ENCODE measurements at places on chromosomes 11 and 22.

DNA sequence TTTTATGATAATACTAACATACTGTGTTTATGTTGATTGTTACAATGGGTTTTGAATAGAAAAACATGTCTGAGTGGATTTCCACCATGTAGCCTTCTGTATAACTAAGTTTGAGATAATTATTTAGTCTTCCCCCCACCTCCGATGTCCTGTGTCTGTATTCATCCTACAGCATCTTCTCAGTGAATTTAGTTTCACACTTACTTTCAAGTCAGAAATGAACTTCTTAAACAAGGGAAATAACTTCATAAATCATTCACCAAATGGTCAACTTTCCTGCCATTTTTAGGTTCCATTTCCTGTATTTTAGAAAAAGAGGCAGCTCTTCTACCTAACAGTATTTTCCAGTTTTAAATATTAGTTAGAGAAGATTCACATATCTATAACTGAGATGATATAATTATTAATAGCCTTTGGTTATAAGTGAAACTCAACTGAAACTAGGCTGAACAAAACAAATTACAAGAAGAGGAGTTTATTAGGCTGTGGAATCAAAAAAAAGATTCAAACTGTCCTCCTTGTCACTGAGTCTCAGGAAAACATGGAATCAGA is 3.5 kb downstream of the OR51B5 start:
- no peak for DNase-seq

- peak; percentile 8 for DNase-seq
Measured at GRCh38 chr11:74321487-74322188, 10.2 kb upstream of the P4HA3 start.

- no peak for DNase-seq
Measured at GRCh38 chr11:17634776-17635550, 84.4 kb upstream of the MYOD1 start.

GRCh38 chr11:119376197-119376847 is 5.2 kb downstream of the USP2 start:
- peak; percentile 90 for DNase-seq

DNA sequence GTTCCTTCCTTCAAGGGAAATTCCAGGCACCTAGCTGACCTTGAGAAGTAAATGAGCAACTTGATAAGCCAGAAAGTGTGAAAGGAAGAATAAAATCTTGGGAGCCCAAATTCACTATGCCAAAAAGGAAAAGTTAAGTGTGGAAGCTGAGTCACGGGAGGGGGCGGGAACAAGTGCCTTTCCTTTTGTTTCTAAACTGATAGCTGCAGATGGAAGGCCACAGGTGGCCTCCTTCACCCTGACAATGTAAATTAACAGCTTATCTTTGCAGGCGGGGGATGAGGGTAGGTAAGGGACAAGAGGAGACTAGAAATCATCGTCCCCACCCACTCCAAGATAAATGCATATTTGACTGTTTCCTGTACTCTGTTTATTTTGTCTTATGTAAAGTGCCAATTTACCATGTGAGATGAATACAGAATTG is 36.4 kb upstream of the TREH start:
- DNase-seq = no peak

- DNase-seq = no peak
Measured at GRCh38 chr11:126113515-126113957, 50.9 kb upstream of the CDON start.

GRCh38 chr22:24402460-24403192 is 24.8 kb upstream of the ADORA2A start:
- DNase-seq = peak; percentile 37

GRCh38 chr11:16382638-16383380 is 26.5 kb upstream of the SOX6 start:
- DNase-seq = no peak

GRCh38 chr11:123484448-123484847 is 54.4 kb downstream of the GRAMD1B start:
- no peak for DNase-seq

GRCh38 chr11:18071098-18071705 is 25.1 kb upstream of the TPH1 start:
- DNase-seq = no peak

GRCh38 chr22:46846150-46846831 is 83.8 kb downstream of the TBC1D22A start:
- no peak for DNase-seq

DNA sequence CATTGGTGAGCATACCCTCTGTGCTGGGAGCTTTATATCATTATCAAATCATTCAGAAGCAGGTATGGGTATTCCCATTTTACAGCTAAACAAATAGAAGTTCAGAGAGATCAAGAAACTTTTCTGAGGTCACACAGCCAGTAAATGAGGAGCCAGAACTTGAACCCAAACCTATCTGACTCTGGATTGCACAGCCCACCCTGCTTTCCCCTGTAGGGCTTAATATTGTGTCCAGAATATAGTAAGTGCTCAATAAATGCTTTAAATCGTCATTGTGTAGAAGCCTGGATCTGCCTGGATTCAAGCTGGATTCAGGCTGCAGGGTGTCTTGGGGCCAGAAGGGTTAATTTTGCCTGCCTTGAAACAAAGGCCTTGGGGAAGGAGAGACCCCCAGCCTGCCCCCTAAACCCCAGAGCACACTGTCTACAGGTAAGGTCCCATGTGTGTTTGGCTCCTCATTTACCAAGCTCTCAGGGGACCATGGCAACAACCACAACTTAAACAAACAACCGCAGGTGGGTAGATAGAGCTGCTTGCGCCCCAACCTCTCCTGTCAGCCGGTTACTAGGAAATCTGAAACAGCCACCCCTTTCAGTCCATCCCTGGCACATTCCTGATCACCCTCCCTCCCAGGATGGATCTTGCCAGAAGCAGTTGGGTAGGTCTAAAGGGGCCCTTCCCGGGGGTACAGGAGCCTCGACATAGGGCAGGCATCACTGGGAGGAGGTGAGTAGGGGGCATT is 3.0 kb upstream of the SEC14L3 start:
- no peak for DNase-seq

- no peak for DNase-seq
Measured at GRCh38 chr11:86593833-86594232, 78.6 kb downstream of the ME3 start.

DNA sequence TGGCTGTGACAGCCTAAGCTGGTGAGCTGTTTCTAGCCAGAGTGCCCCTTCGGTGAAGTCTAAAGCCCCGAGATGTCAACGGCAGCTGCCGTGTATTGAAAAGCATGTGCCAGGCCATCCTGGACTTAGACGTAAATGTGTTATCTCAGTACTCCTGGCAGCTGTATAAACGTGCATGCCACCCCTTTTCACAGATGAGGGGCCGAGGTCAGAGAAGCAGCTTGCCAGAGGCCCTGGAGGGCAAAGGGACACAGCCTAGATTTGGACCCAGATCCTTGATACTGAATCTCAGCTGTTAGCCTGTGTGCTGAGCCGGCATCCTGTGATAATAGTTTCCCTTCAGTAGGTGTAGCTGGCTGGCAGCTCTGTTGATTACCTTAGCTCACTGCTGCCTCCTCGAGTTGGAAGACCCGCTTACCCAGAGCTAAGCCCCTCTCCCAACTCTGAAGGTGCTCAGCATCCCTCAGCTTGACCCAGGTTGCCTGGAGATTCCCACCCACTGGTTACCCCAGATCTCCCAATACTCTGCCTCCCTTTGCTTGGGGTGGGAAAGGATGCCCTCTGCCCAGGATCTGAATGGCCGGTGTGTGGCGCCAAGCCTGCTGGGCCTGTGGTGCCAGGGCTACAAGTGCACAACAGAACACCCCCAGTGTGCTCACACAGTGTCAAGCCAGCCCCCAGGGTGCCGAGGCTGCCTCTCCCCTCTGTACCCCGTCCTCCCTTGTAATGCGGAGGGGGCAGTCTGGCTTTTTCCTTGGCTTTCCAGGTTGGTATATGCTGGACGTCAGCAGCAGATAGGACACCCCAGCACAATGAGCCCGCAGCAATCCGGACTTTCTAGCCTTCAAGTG is 59.8 kb upstream of the WNT7B start:
- no peak for DNase-seq

GRCh38 chr11:2940921-2941821 is 12.0 kb upstream of the PHLDA2 start:
- DNase-seq = no peak

- no peak for DNase-seq
Measured at GRCh38 chr11:12192794-12193514, 82.6 kb downstream of the MICAL2 start.

- DNase-seq = no peak
Measured at GRCh38 chr11:68735125-68735524, 16.2 kb downstream of the TESMIN start.

GRCh38 chr11:22666688-22667439 is 453 bp downstream of the GAS2 start:
- peak; percentile 37 for DNase-seq

GRCh38 chr22:36352803-36353507 is 34.8 kb downstream of the MYH9 start:
- no peak for DNase-seq

GRCh38 chr11:120386774-120387371 is 50.7 kb downstream of the ARHGEF12 start:
- no peak for DNase-seq

DNA sequence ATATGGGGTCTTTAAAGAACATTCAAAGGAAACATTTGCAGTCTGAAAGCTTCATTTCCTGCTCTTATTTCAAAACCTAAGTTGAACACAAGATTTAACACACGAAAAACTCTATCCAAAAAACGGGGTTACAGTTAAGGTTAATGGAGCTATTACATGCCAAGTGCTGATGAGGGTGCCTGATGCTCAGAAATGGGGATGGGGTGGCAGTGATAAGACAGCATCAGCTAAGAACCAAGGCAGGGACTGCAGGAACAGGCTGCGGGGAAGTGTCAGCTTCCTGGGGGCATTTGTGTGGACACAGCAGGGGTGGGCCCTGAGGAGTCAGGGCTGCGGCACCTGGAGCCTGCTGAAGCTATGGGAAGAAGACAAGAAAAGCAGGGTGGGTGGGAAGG is 12.2 kb downstream of the DGCR2 start:
- no peak for DNase-seq

DNA sequence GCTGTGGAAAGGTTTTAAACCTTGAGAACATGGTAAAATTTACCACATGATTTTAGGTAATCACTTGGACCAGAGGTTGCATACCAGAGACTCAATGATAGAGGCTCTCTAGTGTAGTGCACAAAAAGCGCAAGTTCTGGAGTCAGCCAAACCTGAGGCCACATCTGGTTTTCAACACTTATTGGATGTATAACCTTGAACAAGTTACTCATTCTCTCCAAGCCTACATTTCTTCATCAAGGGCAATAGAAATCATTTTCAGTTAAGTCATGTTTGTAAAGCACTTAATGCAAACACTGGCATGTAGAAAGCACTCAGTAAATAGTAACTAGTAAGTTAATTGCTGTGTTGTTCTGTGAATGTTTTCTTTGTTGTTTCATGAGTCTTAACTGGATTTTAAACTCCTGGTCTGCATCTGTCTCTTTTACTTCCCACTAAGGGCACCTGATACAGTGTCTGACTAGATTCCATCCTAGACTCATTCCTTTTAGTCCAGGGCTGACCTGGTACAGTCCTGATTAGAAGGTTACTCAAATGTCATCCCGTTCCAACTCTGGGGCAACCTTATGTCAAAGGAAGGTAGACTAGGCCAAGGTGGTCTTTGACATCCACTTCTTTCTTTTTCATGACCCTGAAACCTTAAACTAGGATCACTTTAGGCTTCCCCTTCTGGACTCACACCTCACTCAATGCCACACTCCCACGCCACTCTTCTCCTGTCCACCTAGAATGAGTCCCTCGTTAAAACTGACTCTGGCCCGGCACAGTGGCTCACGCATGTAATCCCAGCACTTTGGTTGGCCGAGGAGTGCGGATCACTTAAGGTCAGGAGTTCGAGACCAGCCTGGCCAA is 34.5 kb upstream of the EED start:
- no peak for DNase-seq

- DNase-seq = no peak
Measured at GRCh38 chr11:38900211-38900610, 2302.2 kb upstream of the RAG2 start.

- no peak for DNase-seq
Measured at GRCh38 chr11:88131764-88132470, 43.3 kb downstream of the RAB38 start.

DNA sequence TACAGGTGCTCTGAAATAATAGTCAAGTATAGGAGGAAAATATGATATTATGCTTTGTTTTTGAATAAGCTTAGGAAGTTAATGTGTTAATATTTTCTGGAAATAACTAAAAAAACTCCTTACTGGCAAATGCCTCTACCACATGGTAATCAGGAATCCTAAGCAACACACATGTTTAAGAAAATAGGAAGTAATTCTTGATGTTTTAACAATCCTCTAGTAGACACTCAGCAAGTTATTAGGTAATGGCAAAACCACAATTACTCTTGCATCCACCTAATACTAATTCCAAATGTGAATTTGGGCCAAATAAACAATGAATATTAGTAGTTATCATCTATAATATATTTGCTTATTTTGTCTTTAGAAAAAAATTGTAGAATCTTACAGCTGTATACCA is 53.6 kb downstream of the SLC35F2 start:
- no peak for DNase-seq

DNA sequence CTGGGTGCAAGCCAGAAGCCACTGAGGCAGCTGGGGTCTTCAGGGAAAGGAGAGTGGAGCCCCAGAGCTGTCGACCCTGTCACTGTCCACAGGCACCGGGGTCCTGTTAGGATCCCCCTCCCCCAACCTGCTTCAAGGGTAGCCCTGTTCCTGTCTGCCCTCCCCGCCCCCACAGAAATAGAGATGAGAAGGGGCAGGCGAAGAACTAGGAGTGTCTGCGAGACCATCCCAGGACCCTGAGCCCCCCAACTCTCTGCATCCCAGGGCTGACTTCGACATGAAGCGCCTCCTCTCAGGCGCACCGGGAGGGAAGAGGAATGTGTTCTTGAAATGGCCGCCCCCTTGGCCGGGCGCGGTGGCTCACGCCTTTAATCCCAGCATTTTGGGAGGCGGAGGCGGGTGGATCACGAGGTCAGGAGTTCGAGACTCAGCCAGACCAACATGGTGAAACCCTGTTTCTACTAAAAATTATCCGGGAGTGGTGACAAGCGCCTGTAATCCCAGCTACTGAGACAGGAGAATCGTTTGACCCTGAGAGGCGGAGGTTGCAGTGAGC is 607 bp upstream of the ZNF70 start:
- no peak for DNase-seq

Measured in dorsolateral prefrontal cortex (tissue), 122 donors.